ENCODE measurements at places on chromosomes 3 and 15.

DNA sequence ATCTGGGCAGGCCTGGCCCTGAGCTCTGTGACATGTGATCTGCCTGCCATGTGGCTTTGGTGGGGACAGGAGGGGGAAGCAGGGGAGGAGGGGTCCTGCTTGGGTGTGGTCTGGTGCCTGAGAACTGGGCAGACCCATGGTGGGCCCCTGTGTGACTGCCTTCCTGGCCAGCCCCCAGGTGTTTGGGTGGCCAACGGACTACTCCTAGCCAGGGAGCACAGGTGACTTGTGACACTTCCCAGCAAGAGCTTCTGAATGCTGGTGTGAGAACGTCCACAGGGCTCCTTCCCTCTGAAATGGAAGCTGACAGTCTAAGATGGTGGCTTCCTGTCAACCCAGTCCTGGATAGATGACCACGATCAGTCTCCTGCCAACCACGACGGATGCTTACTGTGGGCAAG is 136.1 kb upstream of the MEF2A start:
- no peak for DNase-seq

- DNase-seq, result no peak
These were observed 82.0 kb upstream of the PDZRN3 start for GRCh38 chr3:73706771-73707170.

DNA sequence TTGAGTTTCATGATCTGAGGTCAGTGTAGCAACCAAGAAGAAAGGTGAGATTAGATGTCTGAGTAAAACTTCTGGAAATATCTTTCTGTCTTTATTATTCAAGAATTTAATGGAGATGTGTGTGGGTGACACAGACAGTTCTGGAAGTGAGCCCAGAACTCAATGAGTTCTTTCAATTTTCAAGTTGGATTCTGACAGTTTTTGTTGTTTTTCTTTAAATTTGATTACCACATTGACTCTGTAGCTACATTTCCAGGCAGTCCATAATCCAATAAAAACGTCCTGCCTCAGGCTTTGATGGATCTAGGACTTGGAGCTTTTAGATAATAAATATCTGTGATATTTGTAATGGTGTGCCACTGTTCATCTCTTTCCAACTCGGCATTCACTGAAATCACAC is 3.9 kb upstream of the PARP14 start:
- DNase-seq, result no peak

DNA sequence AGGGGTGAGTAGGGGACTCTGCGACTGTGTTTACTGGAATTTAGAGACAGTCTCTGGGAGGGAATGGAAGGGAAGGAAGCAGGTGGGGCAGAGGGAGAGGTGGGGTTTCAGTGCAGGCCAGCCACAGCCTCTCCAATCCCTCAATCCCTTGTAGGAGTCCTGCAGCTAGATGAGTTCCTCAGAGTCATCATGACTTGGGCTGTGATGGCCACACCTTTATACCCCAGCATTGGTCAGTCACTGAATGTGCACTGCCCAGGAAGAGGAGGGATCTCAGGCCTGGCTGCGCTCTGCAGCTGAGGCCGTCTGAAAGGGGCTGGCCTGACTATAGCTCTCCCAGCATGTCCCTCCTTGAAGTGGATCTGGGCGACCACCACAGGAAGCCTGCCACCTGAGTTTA is 67.3 kb upstream of the GLCE start:
- no peak for DNase-seq

- DNase-seq, result no peak
These were observed 43.7 kb upstream of the ADPGK start for GRCh38 chr15:72827226-72827625.

GRCh38 chr3:27484015-27484844 is at the start of gene SLC4A7:
Gene SLC4A7 (minus strand): TSS chr3:27484384. CDS start chr3:27484126, 258 bp downstream.
- DNase-seq, result peak; percentile 92

DNA sequence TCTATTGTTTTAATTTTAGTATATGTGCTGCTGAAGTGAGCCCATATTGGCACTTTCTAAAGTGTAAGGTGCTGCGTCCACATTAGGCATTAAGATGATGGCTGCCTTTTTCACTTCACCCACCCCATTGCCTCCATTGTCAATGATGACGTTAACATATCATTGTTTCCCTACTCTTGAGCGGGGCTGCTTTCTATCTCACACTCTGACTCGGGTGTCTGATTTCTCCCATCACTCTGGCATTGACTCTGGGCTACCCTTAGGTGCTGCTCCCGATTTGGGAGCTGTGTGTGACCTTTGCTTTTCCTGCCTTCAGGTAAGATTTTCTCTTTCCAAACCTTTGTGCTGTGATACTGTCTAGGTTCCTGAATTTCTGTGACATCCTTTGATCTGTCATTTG is 28.8 kb downstream of the CGNL1 start:
- no peak for DNase-seq

GRCh38 chr3:71987089-71987735 is 202.3 kb upstream of the PROK2 start:
- no peak for DNase-seq

GRCh38 chr15:65827065-65827464 is 35.0 kb upstream of the DENND4A start:
- DNase-seq, result no peak

GRCh38 chr3:43893727-43894126 is 203.0 kb downstream of the ABHD5 start:
- no peak for DNase-seq

GRCh38 chr3:71419369-71419768 is 164.2 kb downstream of the FOXP1 start:
- DNase-seq, result no peak

DNA sequence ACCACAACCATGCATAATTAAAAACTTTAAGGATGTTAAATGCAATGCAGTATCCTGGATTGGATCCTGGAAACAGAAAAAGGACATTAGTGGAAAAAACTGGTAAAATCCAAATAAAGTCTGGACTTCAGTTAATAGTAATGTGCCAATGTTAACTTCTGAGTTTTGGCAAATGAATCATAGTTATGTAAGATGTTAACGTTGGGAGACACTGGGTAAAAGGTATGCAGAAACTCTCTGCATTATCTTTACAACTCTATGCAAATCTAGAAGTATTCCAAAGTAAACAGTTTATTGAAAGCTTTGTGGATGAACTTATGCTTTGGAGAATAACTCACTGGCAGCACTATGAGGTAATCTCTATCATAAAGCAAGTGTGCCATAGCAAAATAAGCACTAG is 357.4 kb downstream of the RORA start:
- no peak for DNase-seq

DNA sequence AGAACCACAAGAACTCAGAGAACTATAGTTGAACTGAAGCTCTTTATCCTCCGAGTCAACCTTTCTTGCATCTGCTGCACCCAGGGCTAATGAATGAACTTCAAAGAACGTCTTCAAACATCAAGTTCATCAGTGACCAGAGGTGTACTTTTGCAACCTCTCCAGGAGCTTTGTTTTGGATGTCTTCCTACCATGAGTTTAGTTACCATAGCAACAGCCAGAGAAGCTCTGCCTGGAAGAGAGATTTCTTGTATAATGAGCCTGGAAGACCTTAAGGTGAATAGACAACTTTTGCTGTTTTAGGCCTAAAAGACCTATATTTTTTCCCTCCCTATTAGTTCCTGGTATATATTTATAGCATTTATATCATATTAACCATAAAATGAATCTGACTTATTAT is 9.1 kb downstream of the ACTC1 start:
- no peak for DNase-seq

- DNase-seq, result no peak
These were observed 576.3 kb upstream of the NECTIN3 start for GRCh38 chr3:110495201-110495927.

- no peak for DNase-seq
These were observed 56.0 kb downstream of the SEMA3G start for GRCh38 chr3:52388933-52389332.

GRCh38 chr3:186824430-186825139 is 17.9 kb upstream of the ADIPOQ start:
- no peak for DNase-seq

DNA sequence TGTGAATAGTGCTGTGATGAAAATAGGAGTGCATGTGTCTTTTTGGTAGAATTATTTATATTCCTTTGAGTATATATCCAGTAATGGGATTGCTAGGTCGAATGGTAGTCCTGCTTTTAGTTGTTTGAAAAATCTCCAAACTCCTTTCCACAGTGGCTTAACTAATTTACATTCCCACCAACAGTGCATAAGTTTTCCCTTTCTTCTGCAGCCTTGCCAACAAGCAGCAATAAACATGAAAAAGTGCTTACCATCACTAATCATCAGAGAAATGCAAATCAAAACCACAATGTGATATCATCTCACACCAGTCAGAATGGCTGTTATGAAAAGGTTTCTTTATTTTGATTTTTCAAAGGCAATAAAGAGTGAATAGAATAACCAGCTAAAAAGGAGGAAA is 1105.9 kb downstream of the NAALADL2 start:
- DNase-seq, result no peak

- DNase-seq, result no peak
These were observed 884.8 kb downstream of the FHIT start for GRCh38 chr3:60366486-60366885.

DNA sequence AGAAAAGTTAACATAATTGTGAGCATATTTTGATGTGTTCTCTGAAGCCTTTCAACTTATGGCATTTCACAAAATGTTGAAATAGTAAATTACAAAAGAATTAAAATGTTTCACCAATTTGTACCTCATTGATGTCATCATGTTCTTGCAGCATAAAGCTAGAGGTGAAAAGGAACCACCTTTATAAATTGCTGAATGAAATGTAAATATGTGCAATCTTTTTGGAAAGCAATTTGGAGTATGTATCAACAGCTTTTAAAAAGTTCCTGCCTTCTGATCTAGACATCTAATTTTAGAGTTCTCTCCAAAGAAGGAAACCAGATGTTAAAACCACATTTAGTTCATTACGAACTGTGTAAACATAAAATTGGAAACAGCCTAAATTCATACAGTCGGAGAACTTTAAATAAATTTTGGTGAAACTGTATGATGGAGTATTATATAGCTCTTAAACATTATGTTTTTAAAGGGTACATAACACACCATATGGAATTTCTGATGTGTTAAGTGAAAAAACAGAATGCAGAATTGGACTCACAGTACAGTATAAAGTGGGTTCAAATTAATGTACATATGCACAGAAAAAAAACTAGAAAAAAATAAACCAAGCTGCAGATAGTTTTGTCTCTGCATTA is 311.2 kb upstream of the NAALADL2 start:
- DNase-seq, result no peak

DNA sequence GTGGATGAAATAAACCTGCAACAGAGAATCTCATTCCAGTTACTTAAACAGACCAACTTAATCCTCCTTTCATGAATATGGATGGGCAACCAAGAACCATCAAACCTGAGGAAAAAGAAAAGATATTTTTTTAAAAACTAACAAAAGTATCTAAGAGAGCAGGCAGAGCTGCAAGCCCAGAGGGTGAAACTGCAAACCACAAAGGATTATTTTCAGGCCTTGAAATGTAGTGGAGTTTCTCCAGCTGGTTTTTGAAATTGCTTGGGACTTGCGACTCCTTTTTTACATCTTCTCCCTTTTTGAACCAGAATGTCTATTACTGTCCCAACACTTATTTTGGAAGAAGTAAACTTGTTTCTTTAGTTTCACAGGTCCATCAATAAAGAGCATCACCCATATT is 87.4 kb downstream of the STAG1 start:
- no peak for DNase-seq

GRCh38 chr3:28556195-28556594 is 207.6 kb upstream of the AZI2 start:
- DNase-seq, result no peak

DNA sequence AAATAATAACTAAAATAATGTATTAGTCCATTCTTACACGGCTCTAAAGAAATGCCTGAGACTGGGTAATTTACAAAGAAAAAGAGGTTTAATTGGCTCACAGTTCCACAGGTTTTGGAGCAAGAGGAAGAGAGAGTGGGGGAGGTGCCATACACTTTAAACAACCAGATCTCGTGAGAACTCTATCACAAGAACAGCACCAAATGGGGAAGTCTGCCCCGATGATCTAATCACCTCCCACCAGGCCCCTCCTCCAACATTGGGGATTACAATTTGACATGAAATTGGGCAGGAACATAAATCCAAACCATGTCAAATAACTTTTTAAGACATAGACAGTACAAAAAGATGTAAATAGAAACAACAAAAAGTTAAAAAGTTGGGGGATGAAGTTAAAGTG is 63.2 kb downstream of the ILDR1 start:
- no peak for DNase-seq

GRCh38 chr15:49815526-49815925 is 194.7 kb downstream of the DTWD1 start:
- no peak for DNase-seq

DNA sequence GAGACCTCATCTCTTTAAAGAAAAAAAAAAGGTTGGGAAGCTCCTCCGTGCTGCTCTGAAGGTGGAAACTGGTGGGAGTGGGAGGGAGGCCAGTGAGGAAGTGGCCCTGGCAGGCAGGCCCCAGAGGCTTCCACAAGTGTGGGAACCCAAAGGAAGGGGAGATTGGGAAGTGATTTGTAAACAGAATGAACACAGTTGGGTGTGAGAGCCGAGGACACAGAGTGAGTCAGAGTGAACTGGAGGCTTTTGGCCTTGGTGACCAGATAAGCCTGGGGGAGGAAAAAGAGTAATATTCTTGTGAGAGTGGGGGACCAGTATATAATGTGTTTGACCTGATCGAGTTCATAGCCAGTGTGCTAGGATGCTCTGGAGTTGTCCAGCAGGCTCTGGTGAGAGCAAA is 23.0 kb downstream of the MKRN2 start:
- no peak for DNase-seq

GRCh38 chr15:62567501-62567900 is 402.4 kb upstream of the C2CD4B start:
- no peak for DNase-seq

DNA sequence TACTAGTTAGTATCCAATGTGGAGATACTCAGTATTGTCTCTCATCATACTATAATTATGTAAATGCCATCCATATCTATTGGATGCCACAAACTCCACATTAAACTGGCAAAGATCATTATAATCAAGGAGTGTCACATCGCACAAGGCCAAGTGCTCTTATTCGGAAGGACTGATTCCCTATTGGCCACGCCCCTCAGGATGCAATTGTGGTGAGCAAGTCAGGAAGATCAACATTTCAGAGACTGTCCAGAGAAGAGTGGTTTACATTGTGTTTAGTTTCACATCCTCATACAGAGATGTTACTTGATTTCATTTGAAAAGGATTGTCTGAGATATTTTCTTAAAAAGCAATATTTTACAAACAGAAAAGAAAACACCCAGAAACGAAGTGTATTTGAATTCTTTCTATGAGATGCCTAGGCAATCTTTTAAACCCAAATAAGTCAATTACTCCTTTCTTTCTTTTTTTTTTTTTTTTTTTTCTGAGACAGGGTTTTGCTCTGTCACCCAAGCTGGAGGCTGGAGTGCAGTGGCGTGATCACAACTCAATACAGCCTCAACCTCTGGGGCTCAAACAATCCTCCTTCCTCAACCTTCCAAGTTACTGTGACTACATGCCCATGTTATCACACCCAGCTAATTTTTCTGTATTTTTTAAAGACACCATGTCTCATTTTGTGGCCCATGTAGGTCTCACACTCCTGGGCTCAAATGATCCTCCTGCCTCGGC is 369.1 kb downstream of the RBMS3 start:
- DNase-seq, result no peak

- no peak for DNase-seq
These were observed 65.6 kb downstream of the ITGA11 start for GRCh38 chr15:68366314-68366713.

All from NCI-H774 (cell line).